Stimulated activated CD4-positive, alpha-beta T cell treated with anti-CD3 and anti-CD28 coated beads, Interleukin-1b, Interleukin-23, amount 100 ng/mL, for 4 hours (primary cell): ENCODE measurements at places on chromosomes 1 and 21.

- DNase-seq: no peak
Measured at GRCh38 chr1:240649733-240650721, 38.1 kb upstream of the GREM2 start.

- DNase-seq: no peak
Measured at GRCh38 chr1:212212343-212212742, 72.9 kb upstream of the PPP2R5A start.

DNA sequence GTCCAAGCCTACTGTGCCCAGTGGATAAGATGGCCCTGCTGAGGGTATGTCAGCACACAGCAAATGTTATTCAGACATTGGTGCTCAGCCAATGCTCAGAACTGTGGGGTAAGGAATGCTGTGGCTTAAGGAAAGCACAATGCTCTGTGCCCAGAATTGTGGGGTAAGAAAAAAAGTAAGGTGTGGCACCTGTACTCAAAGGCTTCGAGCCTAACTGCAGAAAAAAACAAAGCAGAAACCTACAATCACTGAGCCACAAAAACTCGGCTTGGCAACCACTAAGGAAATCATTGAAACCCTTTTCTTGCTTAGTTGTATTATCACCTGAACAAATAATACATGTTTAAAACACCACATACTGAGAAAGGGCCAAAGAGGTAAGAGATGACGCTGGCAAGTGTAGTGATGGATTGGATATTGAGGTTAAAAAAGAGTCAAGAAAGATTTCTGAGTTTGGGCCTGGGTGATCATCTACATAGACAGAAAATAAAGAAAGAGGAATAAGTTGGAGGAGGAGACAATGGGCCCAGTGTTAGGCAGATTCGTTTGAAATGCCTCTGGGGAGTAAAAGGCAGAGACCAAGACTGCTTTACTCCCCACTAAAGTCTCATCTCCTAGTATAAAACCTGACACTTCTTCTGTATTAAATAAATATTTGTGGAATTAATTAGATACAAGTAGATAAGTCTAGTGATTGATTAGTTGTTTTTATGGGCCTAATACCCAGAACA, 25.9 kb upstream of the ATP1A1 start:
- DNase-seq: no peak

- no peak for DNase-seq
Measured at GRCh38 chr1:2283991-2284895, 56.1 kb downstream of the SKI start.
